ENCODE measurements at places on chromosomes 6 and 20.
A peak's percentile ranks its signal among the peaks of the same experiment; 100 is the strongest.

- no peak for DNase-seq
These were observed 275.7 kb upstream of the TCF21 start for GRCh38 chr6:133613211-133613610.

DNA sequence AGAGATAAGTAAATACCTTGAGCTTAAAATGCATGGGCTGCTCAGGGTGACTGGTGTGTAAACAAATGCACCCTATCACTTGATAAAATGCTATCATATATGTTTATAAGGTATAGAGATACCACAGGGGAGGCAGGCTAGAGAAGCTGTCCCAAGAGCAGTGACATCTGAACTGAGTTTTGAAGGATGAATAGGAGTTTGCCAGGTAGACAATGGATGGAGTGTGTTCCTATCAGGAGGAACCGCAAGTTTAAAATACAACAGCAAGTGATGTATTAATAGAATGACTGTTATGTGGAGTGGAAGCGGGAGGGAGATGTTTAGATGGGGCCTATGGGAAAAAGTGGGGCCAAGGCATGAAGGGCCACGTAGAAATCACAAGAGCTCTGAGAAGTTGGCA lies 38.7 kb upstream of the CHMP4B start:
- no peak for DNase-seq

DNA sequence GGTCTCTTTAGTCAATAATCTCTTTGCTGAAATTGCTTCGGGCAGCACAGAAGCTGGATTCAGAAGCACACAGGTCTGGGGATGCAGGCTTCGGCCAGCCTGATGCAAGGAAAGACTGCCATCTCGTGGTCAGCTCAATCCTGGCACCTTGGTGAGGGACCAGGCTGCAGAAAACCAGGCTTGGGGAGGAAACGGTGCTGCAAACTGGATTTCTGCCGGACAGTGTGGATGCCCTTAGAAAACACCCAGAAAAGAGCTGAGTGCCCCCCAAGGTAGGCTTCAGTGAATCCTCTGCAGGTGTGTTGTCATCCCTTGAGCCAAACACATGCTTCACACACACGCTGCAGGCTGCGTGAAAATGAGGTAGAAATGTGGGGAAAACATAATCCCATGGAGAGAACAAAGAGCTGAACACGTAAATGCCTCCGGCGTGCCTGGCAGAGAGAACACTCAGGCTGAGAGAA lies 89.8 kb upstream of the PAX1 start:
- DNase-seq, result peak; percentile 90

DNA sequence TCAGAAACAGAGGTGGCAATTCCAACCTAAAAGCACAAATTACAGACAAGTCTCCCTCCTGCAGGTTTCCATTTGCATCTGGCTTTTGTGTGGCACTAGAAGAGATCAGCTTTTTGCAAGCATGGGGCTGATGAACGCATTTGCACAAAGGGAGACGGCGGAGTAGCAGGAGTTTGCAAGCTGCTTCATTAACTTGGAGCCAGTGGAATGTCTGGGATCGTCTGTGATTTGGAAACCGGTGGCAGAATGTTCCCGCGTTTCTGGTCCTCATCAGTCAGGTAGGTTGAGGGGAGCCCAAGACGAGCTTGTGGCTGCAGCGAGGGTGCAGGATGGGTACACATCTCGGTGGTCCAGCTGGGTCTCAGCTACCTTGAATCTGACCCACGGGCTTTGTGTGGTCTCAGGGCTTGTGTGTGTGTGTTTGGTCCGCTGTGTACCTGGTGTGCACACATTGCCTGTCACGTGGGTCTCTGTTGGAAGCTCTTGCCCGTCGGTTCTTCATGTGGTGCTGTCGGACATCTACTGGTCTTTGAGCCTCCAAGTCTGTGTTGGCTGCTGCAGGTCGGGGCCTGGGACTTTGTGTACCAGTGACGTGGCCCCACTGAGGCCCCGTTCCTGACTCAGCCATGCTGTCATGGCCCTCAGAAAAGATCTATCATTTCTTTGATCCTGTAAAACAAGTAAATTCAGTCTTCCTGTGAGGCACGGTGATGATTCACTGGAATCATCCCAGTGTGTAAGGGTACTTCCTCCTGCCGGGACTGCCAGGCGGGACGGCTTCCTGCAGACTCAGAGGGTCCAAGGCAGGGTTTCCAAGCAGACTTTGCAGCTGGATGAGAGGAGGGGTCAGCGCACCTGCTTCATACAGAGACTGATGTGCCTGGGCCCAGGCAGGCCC lies 12.4 kb upstream of the MYT1 start:
- DNase-seq, result no peak

DNA sequence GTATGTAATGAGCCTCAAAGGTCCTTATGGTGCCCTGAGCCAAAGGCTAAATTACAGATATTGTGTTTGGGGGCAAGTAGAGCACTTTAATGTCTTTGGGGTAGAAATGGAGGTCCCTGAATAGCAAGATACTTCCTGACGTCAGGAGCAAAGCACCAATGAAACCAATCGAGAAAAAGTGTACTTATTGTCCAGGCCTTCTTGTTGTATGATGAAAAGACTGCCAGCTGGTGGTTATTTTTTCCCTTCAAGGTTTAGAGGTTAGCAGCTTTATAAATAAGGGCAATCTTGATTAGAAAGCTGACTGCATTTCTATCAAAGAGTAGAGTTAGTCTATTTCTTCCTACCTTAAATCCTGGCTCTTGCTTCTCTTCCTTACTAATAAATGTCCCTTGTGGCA lies 76.1 kb upstream of the HSF2 start:
- DNase-seq, result no peak

DNA sequence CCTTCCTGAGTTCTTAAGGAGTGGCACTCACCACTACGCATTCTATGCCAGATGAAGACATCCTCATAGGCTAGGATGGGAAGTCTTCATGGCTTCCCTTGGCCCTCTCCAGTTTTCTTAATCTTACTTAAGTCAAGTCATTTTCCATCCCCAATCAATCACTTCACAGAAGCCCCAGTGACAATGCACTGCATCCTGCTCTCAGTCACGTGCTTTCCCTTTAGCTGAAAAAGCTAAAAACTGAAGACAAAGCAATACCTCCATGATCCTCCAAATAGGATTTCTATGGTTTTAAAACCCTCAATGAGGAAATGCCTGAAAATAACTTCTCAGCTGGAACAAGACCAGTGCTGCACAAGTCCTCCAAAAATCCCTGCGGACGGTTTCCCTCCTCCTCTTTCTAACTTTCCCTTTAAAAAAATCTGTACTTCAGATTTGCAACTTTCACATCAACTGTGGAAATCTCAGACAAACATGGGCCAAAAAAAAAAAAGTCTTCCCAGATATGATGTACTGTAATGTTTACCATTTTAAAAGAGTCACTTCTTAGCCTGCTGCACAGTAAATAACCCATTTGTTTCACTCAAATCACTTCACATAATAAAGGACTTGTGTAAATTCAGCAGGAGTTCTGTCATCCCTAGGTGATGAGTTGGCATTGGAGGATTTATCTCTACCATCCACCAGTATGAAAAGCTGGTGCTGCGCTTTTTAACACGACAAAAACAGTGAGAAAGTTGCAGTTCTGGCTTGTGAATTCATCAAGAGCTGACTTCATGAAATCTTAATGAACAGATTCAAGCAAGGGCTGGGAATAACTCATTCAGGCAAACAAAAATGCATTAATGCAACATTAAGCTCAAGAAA lies 590.0 kb upstream of the NOX3 start:
- DNase-seq, result no peak

GRCh38 chr6:137903933-137904821 lies 37.1 kb downstream of the TNFAIP3 start:
- no peak for DNase-seq

DNA sequence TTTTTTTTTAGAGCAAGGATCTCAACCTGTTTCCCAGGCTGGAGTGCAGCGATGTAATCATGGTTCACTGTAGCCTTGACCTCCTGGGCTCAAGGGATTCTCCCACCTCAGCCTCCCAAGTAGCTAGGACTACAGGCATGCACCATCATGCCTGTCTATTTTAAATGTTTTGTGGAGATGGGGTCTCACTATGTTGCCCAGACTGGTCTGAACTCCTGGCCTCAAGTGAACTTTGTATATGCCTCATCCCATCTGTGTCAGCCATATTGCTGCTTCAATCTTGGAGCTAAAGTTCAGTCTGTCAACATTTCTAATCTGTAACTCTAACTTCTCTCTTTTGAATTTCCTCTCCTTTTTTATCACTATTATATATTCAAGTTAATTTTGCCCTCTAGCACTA lies 54.3 kb downstream of the CD164 start:
- DNase-seq, result no peak

GRCh38 chr20:1687053-1687452 lies 29.5 kb upstream of the SIRPG start:
- DNase-seq, result no peak

- DNase-seq, result no peak
These were observed 94.3 kb downstream of the EDN1 start for GRCh38 chr6:12384357-12384912.

- no peak for DNase-seq
These were observed 113.6 kb upstream of the ID4 start for GRCh38 chr6:19723545-19723944.

DNA sequence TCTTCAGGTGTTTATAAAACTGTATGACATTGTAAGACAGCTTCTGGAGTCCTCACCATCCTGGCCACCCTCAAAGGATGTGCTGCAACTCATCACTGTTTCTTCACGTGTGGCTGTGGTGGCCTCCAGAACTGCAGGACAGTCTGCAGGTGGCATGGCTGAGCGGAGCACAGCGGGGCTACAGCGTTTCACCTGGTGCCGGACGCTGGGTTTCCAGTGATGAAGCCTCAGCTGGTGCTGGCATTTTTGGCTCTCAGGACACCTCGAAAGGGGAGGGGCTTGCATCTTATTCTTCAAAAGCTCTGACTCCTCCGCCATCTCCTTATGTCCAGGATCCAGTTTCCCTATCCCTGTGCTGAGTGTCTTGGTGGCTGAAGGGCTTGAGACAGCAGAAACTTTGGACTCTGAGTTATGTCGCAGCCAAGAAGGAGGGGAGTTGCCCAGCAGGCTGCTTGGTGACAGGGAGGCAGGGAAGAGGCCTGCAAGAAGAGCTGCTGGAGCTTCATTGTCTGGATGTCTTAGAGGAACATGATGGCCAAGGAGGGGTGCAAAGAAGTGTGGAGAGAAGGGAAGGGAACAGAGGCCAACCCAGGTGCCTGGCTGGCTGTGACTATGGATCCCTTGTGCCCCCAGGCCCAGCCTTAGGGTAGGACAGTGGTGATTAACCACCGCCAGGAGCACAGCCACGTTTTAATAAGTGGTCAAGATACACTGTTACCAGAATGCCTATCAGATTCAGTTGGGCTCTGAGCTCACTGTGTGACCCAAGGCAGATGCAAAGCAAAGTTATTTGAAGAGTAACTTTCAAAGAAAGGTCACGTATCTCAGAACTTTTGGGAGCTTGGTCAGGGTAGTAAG lies 58.7 kb downstream of the GTF2H5 start:
- DNase-seq, result no peak

GRCh38 chr6:3380344-3381232 lies 76.3 kb downstream of the SLC22A23 start:
- DNase-seq, result no peak

- no peak for DNase-seq
These were observed 151.6 kb downstream of the PRIM2 start for GRCh38 chr6:57469072-57469471.

- no peak for DNase-seq
These were observed 246.0 kb upstream of the ECI2 start for GRCh38 chr6:4381381-4381780.

- no peak for DNase-seq
These were observed 88.1 kb downstream of the IPCEF1 start for GRCh38 chr6:154268486-154268885.

- DNase-seq, result peak; percentile 29
These were observed 110.7 kb upstream of the PHACTR1 start for GRCh38 chr6:12605888-12606345.

DNA sequence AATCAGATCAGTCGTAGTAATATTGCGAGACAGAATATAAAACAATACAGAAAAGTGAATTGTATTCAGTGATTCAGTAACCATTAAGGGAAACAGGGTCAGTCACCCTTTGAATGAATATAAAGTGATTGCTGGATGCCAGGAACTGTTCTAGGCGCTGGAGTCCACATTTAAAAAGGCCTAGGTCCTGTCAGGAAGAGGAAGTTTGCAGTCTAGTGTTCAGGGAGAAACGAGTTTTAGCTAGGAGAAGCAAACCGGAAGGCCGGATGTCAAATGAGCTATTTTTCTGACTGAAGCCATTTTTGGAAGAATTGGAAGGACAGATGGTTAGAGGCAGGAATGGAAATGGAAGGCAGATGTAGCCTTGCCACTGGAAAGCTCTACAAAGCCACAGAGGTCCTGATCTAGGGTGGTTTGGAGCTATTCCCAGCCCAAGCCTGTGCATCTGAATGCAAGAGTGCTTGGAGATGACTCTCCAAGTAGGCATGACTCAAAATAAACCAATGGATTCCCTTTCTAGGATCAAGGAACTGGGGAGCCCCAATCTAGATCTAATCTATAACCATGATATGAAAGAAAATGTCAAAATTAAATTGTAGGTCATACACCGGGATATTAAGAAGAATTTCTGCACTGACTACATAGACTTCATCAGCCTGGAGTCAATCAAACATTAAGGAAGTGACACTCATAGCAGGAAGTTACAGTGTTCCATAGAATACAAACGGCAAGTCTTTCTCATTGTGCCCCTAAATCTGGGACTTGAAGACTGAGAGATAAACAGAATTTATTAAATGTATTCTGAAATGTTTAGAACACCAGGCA lies 36.8 kb upstream of the CDKAL1 start:
- DNase-seq, result no peak

DNA sequence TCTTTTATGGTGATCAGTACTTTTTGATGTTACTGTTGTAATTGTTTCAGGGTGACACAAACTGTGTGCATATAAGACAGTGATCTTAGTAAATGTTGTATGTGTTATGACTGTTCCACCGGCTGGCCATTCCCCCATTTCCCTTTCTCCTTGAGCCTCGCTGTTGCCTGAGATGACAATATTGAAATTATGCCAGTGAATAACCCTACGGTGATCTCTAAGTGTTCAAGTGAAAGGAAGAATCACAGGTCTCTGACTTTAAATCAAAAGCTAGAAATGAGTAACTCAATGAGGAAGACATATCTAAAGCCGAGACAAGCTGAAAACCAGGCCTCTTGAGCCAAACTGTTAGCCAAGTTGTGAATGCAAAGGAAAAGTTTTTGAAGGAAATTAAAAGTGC lies 32.3 kb downstream of the TULP4 start:
- no peak for DNase-seq

DNA sequence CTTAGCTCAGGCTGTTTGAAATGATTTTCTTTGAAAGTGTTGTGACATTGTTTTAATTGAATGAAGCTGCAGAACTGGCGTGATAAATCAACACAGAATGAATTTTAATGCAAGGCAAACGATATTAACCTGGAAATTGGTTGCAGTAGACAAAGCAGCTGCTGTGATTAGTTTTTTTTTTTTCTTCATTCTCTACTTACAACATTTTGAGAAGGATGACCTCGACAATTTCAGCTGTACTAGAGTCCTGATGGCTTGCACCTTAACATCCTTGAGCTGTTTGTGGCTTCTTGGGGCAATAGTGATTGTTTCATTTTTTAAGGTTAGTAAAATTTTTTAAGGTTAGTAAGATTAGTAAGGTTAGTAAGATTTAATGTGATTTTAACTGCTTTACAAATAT lies 54.2 kb downstream of the QKI start:
- no peak for DNase-seq

- no peak for DNase-seq
These were observed 84.4 kb downstream of the LYRM2 start for GRCh38 chr6:89554106-89554505.

- DNase-seq, result no peak
These were observed 100.2 kb downstream of the AHI1 start for GRCh38 chr6:135397172-135397952.

GRCh38 chr20:14720251-14720650 lies 382.8 kb upstream of the FLRT3 start:
- DNase-seq, result no peak

GRCh38 chr20:46811224-46812084 lies 83.2 kb upstream of the EYA2 start:
- no peak for DNase-seq

GRCh38 chr6:144690666-144691065 lies 405.5 kb downstream of the UTRN start:
- no peak for DNase-seq
